ENCODE measurements at places on chromosomes 12 and 14.

GRCh38 chr14:24279301-24280186 lies 8.1 kb upstream of the RABGGTA start:
- H3K27me3 ChIP-seq, result no peaks in the 10 kb centered on the region
- no peak overlapping the region for H3K4me3 ChIP-seq
- H3K4me1 ChIP-seq, result no peaks in the 10 kb centered on the region
- no peak for DNase-seq
- H3K36me3 ChIP-seq, result no peaks in the 10 kb centered on the region

- no peak for DNase-seq
- peaks cover 7% of the 10 kb centered on the region for H3K27me3 ChIP-seq
- no peaks in the 10 kb centered on the region for H3K36me3 ChIP-seq
- H3K4me3 ChIP-seq, result no peak overlapping the region
- H3K27ac ChIP-seq, result no peak overlapping the region
Observed at GRCh38 chr12:52165096-52165855, 26.5 kb downstream of the KRT80 start.

DNA sequence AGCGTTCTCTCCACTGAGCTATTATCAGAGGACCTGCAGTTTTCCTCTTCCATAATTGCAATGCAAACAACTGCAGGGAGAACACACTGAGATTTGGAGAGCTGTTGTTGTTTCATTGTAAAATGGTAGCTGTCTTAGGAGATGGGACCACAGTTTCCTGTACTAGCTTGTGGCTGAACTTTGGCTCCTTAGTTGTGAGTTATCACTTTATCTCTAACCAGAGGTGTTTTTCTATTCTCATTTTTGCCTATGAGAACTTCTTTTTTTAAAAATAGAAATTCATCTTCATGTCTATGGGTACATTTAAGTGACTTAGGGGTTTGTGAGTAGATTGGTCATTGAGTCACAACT lies 216.5 kb downstream of the SLC38A4 start:
- H3K27me3 ChIP-seq, result no peaks in the 10 kb centered on the region
- no peak for DNase-seq
- H3K36me3 ChIP-seq, result no peaks in the 10 kb centered on the region

DNA sequence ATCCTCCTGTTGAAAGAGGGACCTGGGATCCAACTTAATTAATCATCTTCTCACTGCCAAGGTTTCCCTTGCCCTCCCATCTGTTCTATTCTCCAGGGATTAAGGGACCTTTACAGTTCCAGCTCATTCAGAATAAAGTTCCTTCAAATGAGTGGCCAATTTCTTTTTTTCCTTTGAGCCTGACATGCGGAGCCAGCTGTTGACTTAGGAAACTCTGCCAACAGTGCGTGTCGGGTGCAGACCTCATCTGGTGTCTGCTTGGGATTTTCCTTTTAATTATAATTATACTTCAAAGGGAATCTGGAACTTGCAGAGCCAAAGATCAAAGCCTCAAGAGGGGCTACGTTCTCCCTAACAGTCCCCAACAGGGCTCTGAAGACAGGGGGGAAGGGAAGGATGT lies 64.8 kb downstream of the CCDC60 start:
- no peaks in the 10 kb centered on the region for H3K27me3 ChIP-seq
- H3K27ac ChIP-seq, result no peak overlapping the region
- H3K4me1 ChIP-seq, result no peaks in the 10 kb centered on the region
- H3K4me3 ChIP-seq, result no peak overlapping the region

DNA sequence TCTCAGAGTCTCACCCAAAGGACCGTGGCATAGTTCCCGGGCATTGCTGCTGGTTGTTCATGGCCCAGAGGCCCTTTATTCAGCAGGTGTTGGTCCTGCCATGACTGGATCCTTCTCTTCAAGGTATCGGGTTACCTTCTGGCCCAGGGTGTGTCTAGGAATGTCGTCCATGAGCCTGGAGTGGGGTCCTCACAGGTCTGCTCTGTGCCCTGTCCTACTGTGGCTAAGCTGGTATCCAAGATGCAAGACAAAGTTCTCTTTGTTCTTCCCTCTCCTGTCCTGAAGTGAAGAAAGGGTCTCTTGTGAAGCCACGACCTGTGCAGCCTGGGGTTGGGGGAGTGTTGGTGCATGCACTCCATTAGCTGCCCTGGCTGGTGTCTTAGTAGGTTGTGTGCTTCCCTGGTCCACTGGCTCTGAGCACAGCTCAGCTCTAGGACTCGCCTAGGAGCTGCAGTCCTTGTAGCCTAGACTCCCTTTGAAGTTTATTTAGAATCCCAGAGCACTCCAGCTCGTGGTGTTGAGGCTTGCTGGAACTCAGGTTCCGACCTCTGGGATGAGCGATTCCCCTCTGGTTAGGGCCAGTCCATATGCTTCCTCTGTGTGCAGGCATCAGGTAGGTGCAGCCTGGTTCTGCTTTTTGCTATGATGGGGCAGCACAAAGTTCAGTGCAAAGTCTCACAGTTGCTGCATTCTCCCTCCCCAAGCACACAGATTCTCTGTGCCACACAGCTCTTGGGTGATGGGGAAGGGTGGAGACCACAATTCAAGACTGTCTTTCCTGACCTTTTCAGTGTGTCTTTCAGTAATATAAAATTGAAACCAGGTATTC lies 117.4 kb downstream of the NUBPL start:
- no peak overlapping the region for H3K4me3 ChIP-seq
- H3K36me3 ChIP-seq, result peaks cover 2% of the 10 kb centered on the region
- H3K4me1 ChIP-seq, result peaks cover 10% of the 10 kb centered on the region
- H3K27ac ChIP-seq, result no peak overlapping the region

GRCh38 chr12:76109879-76110278 lies 25.4 kb upstream of the NAP1L1 start:
- no peak overlapping the region for H3K27ac ChIP-seq
- no peaks in the 10 kb centered on the region for H3K36me3 ChIP-seq
- peaks cover 1% of the 10 kb centered on the region for H3K27me3 ChIP-seq
- no peaks in the 10 kb centered on the region for H3K4me1 ChIP-seq
- H3K4me3 ChIP-seq, result no peak overlapping the region

Measured in HepG2 (cell line).